ENCODE measurements at places on chromosomes 2 and 18.

- no peak for DNase-seq
Observed at GRCh38 chr2:61327173-61327572, 143.7 kb downstream of the USP34 start.

DNA sequence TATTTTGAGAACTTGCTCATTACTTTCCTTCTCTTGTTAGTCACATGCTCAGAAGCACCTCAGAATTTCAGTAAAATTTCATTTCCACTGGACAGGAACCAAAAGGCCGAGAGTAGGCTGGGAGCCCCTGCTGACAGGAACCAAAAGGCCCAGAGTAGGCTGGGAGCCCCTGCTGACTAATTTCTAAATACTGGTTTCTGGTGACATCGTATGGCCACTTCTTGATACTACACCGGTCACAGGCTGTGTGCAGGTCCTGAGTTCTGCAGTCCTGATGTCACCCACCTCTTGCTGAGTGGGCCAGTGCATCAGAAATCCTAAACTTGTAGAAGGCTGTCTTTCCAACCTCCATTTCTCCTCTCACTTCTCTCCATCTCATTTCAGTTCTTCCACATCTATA lies 17.7 kb upstream of the EN1 start:
- no peak for DNase-seq

DNA sequence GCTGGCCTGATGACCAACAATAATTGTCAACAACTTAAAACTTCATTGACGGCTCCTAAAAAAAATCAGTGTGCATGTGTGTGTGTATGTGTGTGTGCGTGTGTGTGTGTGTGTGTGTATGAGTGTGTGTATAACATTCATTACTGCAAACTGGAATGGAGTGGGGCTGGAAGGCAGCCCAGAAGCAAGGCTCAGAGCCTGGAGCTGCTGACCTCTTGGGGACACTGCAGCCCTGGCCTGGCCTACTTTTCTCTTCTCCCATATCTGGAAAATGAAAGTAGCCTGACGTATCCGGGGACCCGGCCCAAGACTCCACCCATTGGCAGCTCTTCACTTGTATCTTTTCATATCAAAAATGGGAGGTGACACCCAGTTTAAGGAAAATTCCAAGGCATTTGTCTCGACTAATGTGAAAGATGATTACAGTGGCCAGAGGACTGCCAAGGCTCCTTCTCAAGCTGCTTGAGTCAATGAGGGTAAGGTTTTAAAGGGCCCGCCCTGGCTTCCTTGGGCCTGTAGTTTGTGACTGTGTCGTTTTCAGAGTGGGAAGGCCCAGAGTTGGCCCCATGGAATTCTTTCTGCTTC lies 72.4 kb upstream of the IL1R1 start:
- DNase-seq: no peak

- DNase-seq: no peak
Observed at GRCh38 chr2:74789271-74789670, 44.7 kb upstream of the HK2 start.

- no peak for DNase-seq
Observed at GRCh38 chr2:117557626-117558025, 256.9 kb upstream of the DDX18 start.

- no peak for DNase-seq
Observed at GRCh38 chr2:8414946-8415879, 266.6 kb upstream of the ID2 start.

DNA sequence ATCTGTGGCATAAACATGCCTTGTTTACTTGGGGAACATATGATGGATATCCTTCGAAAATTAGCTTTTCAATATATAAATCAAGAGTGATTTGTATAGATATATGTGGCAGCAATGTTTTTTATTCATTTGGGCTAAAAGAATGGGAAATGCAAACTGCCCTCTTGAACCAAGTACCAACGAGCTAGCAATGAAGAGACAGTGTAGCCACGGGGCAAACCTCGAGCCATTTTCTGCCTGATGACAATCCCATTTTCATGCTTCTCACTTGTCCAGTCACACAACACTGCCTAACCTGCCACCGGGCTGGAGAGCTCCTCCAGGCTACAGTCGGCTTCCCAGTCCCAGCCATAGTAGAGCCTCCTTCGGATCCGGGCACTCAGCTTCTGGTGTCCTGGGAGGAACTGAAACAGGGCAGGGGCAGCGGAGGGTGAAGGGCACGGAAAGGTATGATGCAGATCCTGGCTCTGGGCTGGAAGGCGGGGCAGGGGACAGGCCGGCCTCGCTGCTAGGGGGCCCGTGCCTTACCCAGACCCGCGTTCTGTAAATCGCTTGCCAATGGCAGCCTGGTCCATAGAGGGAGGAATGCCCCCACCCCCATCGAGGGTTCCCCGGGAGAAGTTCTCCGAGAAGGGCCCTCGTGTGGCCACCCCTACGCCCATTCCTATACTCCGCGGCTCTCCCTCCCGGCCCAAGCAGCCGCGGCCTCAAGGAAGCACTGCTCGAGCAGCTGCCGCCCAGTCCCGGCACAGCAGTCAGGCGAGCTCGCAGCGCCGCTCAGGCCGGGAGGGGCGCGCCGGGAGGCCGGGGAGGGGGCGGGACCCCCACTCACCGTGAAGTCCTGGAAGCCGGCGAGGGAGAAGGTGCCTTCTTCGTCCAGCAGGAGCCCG lies 552 bp downstream of the CNPPD1 start:
- no peak for DNase-seq

DNA sequence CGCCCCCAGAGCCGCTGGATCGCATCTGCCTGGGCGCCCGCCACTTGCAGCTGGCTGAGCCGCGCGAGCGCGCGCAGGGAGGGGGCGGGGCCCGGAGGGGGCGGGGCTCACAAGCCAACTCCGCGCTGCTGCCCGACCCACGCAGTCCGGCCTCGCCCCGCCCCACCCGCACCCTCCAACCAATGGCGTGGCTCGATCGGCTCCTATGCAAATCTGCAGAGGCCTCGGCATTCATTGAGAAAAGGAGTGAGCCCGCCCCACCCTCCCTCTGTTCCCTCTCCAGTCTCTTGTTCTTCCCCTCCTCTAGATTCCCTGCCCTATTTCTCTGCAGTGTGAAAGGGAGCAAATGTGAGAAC lies at the start of gene ALK:
ALK (minus strand) TSS at position 27 of the 356 bp plus-strand sequence. CDS start 927 bp downstream, outside the sequence.
- DNase-seq: peak; percentile 8

DNA sequence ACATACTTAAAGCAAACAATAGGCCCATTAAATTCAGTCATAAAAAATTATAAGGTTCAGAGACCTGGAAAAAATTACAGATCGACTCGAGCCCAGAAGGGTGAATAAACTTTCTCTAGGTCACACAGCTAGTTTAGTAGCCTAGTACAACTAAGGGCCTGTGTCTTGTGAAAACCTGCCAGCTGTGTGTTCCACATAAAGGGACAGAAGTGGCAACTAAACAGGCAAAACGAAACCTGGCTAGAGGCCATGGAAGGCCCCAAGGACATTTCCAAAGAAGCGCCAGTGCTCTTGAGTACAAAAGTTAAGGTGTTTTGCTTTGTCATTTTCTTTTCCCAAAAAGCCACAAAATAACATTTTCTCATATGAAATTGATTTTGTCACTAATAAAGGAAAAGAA lies 164.9 kb downstream of the L3MBTL4 start:
- no peak for DNase-seq

DNA sequence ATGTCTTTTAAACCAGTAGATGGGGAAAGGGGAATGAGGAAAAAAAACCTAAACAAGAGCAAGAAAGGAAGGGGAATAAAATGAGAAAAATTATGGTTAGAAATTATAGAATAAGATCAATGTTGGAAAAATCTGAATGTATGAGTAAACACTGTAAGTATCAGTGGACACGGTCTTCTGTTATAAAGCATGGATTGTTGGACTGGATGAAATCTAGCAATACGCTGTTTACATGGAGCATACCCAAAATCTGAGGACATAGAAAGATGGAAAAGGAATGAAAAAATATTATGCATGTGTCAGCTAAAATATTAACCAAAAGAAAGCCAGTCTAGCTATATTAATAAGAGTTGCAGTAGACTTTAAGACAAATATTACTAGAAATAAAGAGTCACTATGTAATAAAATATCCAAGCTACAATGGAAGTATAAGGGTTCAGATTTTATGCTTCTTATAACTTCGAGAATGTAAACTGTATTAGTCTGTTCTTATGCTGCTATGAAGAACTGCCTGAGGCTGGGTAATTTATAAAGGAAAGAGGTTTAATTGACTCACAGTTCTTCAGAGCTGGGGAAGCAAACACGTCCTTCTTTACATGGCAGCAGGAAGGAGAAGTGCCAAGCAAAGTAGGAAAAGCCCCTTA lies 32.4 kb downstream of the DDX1 start:
- no peak for DNase-seq

GRCh38 chr2:48018480-48018879 lies 112.2 kb upstream of the FBXO11 start:
- no peak for DNase-seq

DNA sequence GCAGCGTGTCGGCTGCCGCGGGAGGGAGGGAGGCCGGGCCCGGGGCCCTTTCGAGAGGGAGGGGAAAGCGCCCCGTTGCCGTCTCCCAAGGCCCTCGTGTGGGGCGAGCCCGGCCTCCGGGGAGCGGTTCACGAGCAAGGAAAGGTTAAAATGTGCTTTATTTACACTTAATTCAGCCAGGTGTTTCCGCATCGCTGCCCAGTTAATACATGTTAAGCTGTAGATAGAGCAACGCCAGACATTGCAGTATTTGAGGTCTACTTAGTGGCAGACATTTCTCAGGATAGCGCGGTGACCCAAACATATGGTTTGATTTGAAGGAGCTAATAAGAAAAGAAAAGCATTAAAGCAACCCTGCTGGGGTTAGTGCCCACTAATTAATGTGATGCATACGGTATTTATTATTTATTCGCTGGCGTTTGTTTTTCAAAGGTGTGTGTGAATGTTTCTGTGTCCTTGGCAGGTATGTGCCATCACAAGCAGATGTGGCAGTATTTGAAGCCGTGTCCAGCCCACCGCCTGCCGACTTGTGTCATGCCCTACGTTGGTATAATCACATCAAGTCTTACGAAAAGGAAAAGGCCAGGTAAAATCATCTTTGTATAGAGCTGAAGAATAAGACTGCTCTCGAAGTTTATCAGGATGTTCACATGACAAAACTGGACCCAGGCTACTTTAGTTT lies 571 bp downstream of the EEF1B2 start:
- no peak for DNase-seq

DNA sequence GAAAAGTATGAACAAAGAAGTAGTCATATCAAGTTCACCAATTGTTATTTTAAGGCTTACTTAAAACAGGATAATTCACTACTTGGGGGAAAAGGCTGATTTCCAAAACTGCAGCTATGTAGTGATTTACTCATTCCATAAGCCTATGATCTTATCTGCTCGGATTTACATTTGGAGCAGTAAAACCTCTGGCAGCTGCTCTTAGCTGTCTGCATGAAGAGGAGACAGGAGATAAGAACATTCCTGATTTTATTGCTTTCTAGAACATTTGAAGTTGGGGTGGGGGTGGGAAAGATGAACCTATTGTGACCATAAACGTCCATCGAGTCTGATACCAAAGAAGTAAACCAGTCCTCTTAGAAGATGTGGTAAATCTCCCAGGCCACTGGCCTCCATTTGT lies 120.9 kb downstream of the MMADHC start:
- DNase-seq: no peak

All from activated CD8-positive, alpha-beta memory T cell treated with anti-CD3 and anti-CD28 coated beads for 1 hour (primary cell).